ENCODE measurements at places on chromosomes 11 and 22.

- no peak for DNase-seq
Measured at GRCh38 chr22:19749876-19750275, 10.7 kb upstream of the TBX1 start.

GRCh38 chr22:48376936-48377712 lies 1450.5 kb downstream of the BRD1 start:
- DNase-seq: no peak

DNA sequence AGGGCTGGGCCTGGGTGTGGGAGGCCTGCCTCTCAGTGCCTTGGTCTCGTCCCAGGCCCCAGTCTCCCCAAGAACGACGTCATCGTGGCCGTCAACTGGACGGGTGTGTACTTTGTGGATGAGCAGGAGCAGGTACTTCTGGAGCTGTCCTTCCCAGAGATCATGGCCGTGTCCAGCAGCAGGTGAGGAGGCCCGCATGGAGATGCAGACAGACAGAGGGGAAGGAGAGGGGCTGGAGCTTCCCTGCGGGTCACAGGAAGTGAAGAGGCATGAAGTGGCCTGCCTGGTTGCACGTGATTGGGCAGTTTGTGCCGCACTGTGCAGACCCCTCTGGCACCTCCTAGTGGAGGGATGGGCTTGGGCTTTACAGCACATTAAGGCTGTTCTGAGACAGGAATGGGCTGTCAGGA lies 70.4 kb downstream of the MYO7A start:
- DNase-seq: peak; percentile 22

DNA sequence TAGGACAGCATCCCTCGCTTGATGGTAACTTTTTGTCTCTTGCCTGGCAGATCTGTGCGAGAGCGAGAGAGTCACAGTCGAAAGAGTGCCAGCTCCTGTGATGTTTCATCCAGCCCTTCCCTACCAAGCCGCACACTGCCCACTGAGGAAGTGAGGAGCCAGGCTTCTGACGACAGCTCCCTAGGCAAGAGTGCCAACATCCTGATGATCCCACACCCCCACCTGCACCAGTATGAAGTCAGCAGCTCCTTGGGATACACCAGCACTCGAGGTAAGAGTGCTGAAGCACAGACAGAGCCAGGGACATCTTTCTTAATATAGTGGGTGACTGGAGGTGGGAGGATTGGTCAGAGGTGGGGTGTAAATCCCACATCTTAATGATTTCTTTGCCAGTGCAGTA lies 61.1 kb downstream of the DEPDC5 start:
- DNase-seq: no peak

DNA sequence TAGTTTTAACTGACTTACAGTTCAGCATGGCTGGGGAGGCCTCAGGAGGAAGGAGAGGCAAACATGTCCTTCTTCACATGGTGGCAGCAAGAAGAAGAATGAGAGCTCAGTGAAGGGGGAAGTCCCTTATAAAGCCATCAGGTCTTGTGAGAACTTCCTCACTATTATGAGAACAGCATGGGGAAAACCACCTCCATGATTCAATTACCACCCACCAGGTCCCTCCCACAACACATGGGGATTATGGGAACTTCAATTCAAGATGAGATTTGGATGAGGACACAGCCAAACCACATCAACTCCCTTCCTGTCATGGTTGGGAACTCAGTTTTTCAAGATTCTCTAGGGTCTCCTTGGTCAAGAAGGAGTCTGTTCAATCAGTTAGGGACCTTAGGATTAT lies 432.9 kb upstream of the CNTN5 start:
- DNase-seq: no peak

- no peak for DNase-seq
Measured at GRCh38 chr11:122093731-122094275, 22.2 kb downstream of the BLID start.

DNA sequence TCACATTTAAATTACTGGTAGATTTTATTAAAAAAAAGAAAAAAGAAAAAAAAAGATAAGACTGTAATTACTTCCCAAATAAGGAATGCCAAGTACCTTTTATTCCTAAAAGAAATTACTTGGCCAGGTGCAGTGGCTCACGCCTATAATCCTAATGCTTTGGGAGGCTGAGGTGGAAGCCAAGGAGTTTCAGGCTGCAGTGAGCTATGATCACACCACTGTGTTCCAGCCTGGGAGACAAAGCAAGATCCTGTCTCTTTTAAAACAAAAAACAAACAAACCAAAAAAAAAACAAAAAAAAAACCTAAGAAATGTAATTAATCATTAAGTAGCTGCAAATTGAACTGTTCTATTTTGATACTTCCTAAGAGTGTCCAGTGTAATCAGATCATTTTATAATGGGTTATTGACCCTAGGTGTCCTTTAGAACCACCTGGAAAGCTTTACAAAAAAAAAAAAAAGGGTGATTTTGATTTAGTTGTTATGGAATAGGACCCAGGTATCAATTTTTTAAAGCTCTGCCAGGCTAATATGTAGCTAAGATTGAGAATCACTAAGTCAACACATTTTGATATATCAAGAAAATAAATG lies 10.8 kb downstream of the LIN7C start:
- no peak for DNase-seq

DNA sequence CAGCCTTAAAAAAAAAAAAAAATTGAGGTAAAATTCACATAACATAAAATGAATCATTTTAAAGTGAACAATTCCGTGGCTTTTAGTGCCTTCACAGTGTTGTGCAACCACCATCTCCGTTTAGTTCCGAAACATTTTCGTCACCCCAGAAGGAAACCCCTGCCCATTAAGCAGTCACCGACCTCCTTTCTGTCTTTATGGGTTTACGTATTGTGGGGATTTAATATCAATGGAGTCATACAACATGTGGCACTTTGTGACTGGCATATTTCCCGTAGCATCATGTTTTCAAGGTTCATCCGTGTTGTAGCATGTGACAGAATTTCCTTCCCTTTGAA lies 65.5 kb downstream of the BCR start:
- no peak for DNase-seq

DNA sequence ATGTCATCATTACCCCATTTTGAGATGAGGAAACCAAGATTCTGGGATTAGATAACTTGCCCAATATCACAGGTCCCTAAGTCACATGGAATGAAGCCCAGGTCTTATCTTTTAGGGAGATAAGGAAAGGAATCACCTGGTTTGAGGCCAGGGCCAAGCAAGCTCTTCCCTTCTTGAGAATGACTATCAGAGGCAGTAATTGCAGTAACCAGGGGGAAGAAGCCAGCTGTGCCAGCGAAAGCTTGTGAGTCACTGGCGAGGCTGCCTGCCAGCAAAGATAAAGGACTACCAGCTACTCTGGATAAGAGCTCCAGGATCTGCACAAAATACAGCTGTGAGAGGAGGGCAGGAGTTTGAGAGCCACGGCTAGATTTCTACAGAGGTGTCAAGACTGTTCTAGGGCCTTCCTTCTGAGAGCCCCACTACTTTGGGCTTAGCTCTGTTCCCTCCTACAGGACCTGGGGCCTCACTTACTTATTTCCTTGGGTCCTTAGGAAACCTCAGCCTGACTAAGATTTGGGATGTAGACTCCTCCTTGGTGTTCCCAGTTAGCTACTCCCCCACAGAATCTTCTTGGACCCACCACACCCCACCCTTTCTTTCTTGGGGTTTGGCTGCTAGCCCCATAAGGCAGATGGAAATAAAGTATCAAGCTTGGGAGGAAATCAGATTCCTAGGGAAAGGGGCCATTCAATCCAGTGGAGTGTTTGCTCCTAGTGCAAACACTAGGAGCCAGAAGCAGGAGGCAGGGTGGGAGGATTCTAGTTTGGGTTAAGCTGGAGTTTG lies 9.7 kb upstream of the CCKBR start:
- no peak for DNase-seq

DNA sequence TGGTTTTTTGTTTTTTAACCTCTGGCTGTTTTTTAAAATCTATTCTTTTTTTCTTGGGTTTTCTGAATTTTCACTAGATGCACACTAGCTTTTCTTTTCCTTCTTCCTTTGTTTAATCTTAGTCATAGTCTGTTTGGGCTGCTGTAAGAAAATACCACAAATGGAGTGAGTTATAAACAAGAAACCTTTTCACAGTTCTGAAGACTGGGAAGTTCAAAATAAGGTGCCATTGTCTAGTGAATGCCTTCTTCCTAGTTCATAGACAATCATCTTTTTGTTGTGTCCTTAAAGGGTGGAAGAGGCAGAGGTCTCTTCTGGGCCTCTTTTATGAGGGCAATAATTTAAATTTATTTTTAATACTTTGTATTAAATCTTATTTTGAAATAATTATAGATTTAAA lies 532.9 kb upstream of the ANO5 start:
- no peak for DNase-seq

DNA sequence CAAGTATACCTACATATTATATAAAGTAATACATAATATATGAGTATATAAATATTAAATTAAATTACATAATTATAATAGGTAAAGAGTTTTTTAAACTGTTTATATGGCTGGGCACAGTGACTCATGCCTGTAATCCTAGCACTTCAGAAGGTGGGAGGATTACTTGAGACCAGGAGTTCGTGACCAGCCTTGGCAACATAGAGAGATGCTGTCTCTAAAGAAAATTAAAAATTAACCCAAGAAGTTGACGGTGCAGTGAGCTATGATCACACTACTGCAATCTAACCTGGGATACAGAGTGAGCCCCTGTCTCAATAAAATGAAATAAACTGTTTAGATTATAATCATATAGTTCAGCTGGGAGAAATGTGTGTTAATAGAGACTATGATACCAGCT lies 363.0 kb downstream of the DDX10 start:
- no peak for DNase-seq

DNA sequence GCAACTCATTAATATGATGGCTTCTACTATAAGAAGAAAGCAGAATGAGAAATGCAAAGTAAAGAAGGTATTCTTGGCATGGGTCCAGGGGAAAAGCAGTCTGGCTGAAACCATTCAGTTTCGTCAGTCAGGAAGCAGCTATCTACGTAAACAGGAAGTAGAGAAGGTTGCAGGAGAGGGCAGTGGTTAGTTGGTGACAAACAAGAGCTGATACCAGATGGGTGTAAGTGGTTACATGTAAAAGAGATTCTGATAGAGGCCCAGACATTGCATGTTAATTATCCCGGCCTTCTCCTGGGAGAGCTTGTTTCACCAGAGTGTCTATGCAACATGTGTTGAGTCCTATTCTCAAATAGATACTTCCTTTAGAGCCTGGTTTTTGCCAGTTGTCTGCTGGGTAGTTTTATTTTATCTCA lies 58.4 kb upstream of the PSMA1 start:
- DNase-seq: no peak

DNA sequence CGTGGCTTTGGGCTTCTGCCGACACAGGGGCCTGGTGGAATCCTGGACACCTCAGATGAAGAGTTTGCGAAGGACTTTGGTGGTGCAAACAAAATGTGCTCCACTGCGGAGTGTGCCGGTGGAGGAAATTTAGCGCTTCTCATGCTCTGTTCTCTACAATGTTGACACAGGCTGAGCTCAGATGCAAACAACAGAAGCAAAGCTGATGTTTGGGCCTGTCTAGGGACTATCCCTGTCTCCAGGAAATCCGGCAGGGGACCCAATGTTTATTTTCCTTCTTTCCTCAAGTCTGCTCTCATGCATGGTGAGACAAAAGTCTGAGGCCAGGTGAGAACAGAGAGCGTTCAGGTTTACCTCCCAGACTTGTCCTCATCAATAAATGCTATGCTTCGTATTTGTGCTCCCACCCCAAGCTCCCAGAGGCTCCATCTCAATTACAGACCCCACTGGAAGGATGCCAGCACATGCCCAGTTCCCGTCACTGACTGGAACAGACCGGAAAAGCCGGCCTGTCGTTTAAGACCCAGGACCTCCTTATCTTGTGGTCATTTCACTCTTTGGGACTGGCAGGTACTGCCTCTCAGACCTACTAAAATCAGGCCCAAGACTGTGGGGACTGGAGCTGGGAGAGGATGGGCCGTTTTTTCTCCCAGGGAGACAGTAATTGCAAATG lies 105.7 kb upstream of the B3GAT1 start:
- no peak for DNase-seq

DNA sequence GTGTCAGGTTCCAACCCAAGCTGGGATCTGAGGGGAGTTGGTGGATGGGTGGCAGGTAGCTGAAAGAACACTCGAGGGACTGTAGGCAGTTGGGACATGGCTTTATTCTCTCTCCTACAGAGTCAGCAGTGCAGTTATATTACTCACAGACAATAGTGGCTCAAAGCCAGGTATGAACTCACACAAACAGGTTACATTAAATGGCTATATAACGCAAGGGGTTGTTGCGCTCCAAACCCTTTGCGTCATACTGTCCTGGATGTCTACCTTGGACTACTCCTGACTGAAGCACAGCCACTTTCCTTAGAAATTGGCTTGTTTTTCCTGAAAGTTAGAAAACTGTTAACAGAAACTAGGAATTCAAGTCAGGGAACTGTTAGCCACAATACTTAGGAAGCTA lies 66.4 kb upstream of the OR4B1 start:
- no peak for DNase-seq

DNA sequence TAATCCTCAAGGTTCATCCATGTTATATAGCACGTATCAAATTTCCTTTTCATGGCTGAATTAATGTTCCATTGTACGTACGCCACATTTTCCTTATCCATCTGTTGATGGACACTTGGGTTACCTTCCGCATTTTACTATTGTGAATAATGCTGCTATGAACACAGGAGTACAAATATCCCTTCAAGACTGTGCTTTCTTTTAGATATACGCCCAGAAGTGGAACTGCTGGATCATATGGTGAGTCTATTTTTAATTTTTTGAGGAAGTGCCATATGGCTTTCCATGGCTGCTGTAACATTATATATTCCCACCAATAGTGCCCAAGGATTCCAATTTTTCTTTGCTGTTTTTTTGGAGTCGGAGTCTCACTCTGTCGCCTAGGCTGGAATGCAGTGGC lies 6.0 kb downstream of the MRPL40 start:
- DNase-seq: no peak

- no peak for DNase-seq
Measured at GRCh38 chr11:64264371-64264852, 13.1 kb downstream of the PLCB3 start.

All from SHP77 treated with DMSO at 0.1 percent for 48 hours (cell line).